GM12878 (cell line): ENCODE measurements at places on chromosomes 3 and 15. TPM values are rescaled to one million over a fixed set of nuclear protein-coding genes. Genes with fewer than 3 reads are reported as not detected.

Gene MST1R
- 1.3 and 2.2 TPM in 2 replicates for polyA plus RNA-seq

Gene PRR20G
- not detected in 2 replicates for polyA plus RNA-seq

Gene KNG1
- polyA plus RNA-seq = not detected in 2 replicates

Gene ARHGAP11A
- 35.0 and 42.4 TPM in 2 replicates for polyA plus RNA-seq

Gene GOLGA8N
- 0.23 TPM in 1 of 2 replicates, not detected in the other for polyA plus RNA-seq

Gene ATP8B4
- 0.48 and 0.62 TPM in 2 replicates for polyA plus RNA-seq

Gene CGGBP1
- polyA plus RNA-seq = 59.2 and 65.5 TPM in 2 replicates

Gene CILP
- polyA plus RNA-seq = 0.04 TPM in 1 of 2 replicates, not detected in the other

Gene CCR9
- polyA plus RNA-seq = 0.73 and 0.77 TPM in 2 replicates

Gene C3orf70
- not detected in 2 replicates for polyA plus RNA-seq

GRCh38 chr3:464255-464654 is 267.7 kb downstream of the CHL1 start:
- no peaks in the 10 kb centered on the region for H3K36me3 ChIP-seq
- H3K4me1 ChIP-seq = peaks cover 12% of the 10 kb centered on the region
- no peaks in the 10 kb centered on the region for H3K27me3 ChIP-seq
- no peak for DNase-seq
- H3K4me3 ChIP-seq = no peak overlapping the region

DNA sequence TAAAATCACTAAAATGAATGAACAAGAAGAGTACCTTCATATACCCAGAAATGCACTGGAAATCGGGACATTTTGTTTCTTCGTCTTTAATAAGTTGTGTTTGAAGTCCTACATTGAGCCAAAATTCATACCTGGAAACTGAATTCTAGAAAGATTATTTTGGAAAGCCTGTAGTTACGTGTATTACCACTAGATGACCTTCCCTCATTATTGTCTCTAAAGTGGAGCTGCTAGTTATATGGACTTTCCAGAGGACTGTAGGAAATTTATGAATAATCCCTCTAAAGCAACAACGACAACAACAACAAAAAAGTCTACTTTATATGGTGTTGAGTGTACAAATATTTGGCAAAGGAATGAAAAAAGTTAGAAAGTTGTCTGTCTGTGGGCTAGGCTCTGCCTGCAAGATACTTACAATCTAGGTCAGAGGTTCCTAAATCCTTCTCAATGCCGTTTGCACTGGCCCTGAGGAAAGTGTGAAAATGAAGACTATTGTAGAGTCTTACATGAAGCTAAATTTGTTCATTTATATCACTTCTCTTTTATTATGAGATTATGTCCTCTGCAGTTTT is 234.8 kb upstream of the NR2E3 start:
- H3K27ac ChIP-seq = no peak overlapping the region
- DNase-seq = no peak
- no peaks in the 10 kb centered on the region for H3K27me3 ChIP-seq
- no peak overlapping the region for H3K4me3 ChIP-seq

DNA sequence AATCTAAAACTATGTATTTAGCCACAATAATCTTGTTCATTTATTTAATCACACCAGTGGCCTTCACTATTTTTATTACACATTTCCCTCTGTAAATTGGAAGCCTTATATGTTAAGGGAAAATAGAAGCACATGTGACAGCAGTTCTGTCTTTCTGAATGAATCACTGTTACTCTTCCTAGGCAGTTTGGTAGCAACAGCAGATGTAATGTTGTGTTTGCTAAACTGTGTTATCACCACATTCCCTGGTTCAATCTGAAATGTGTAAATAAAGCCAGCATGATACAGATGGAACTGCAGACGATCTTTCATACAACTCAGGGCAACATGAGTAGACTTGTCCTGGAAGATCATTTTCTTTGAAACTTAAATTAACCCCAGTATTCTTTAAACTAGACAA is 220.1 kb downstream of the MCTP2 start:
- no peak overlapping the region for H3K4me3 ChIP-seq
- no peaks in the 10 kb centered on the region for H3K4me1 ChIP-seq
- no peaks in the 10 kb centered on the region for H3K36me3 ChIP-seq
- DNase-seq = no peak

GRCh38 chr3:55718074-55718473 is 231.0 kb upstream of the WNT5A start:
- no peak for DNase-seq
- H3K27ac ChIP-seq = no peak overlapping the region
- H3K36me3 ChIP-seq = no peaks in the 10 kb centered on the region
- H3K4me3 ChIP-seq = no peak overlapping the region

GRCh38 chr3:113966172-113966571 is 18.4 kb downstream of the ZDHHC23 start:
- no peaks in the 10 kb centered on the region for H3K36me3 ChIP-seq
- DNase-seq = no peak
- H3K27me3 ChIP-seq = no peaks in the 10 kb centered on the region
- H3K27ac ChIP-seq = no peak overlapping the region

- H3K4me1 ChIP-seq = no peaks in the 10 kb centered on the region
- H3K27me3 ChIP-seq = no peaks in the 10 kb centered on the region
- no peak overlapping the region for H3K4me3 ChIP-seq
Observed at GRCh38 chr3:78613421-78613879, 1154.3 kb downstream of the ROBO1 start.

GRCh38 chr15:76065793-76066192 is 6.0 kb downstream of the TMEM266 start:
- no peak overlapping the region for H3K27ac ChIP-seq
- no peaks in the 10 kb centered on the region for H3K4me1 ChIP-seq
- H3K27me3 ChIP-seq = no peaks in the 10 kb centered on the region; the same call in 1 of the 2 replicates
- H3K4me3 ChIP-seq = no peak overlapping the region
- H3K36me3 ChIP-seq = no peaks in the 10 kb centered on the region
- DNase-seq = no peak

DNA sequence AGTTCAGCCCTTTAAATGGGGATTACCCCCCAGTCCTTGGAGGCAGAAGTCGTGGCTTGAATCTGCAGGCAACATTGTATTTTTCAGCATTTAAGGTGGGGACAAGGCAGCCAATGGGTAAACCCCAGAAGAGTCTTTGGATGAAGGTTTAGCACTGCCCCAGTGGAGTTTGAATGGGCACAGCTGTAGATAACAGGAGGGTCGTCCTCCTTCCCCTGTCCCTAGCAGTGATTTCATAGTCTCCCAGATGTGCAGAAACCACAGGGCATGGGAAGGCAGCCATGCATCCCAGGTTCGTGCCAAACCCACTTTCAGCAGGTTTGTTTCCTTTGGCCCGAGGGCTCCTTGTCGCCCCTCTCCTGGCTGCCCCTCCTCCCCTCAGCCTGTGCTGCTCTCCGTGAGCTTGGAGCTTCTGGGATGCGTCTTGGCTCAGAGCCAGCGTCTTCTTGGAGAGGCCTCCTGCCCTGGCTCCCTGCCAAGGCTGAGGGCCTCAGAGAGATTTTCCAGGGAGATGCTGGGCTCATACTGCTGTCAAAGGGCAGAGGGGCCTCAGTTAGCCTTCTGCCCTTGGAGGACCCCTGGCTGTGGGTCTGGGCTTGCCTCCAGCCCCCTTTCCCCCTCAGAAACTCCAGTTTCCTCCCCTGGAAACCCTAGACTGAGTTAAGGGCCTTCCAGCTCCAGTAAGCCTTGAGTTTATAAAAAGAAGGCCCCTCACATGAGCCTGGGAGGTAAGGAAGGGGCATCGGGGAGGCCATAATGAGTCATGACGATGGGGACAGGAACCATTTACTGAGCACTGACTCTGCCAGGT is 48.9 kb upstream of the POLG start:
- DNase-seq = no peak
- H3K36me3 ChIP-seq = no peaks in the 10 kb centered on the region
- no peak overlapping the region for H3K4me3 ChIP-seq
- H3K27me3 ChIP-seq = peaks cover 14% of the 10 kb centered on the region; the same call in 1 of the 2 replicates
- no peaks in the 10 kb centered on the region for H3K4me1 ChIP-seq

DNA sequence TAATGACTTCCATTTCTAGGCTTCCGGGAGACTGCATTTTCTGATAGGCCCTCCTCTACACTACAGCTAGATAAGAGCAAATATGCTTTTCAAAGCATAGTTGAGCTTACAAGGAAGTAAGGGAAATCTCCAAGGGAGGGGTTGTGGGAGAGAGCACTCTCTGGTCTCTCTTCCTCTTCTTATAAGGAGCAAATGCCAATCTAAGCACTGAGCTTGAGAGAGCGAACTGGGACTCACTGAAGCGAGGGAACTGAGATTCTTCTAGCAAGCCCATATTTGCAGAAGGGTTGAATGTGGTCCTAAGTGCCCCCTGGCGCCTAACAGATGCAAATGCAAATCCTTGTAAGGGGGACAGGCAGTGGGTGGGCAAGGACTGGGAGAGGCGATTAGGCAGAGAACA is 164.8 kb downstream of the ERC2 start:
- DNase-seq = peak; percentile 35
- no peaks in the 10 kb centered on the region for H3K27me3 ChIP-seq
- H3K4me3 ChIP-seq = no peak overlapping the region
- no peaks in the 10 kb centered on the region for H3K4me1 ChIP-seq
- H3K27ac ChIP-seq = no peak overlapping the region
- no peaks in the 10 kb centered on the region for H3K36me3 ChIP-seq

- no peaks in the 10 kb centered on the region for H3K36me3 ChIP-seq
- no peak overlapping the region for H3K4me3 ChIP-seq
- peaks cover 5% of the 10 kb centered on the region for H3K4me1 ChIP-seq
- no peak for DNase-seq
- H3K27ac ChIP-seq = no peak overlapping the region
- H3K27me3 ChIP-seq = no peaks in the 10 kb centered on the region
Observed at GRCh38 chr15:75460646-75461045, 9.2 kb upstream of the SIN3A start.

GRCh38 chr3:135927155-135927554 is 38.4 kb upstream of the PPP2R3A start:
- H3K4me1 ChIP-seq = no peaks in the 10 kb centered on the region
- H3K27me3 ChIP-seq = no peaks in the 10 kb centered on the region; the same call in 1 of the 2 replicates
- no peaks in the 10 kb centered on the region for H3K36me3 ChIP-seq
- no peak overlapping the region for H3K27ac ChIP-seq

DNA sequence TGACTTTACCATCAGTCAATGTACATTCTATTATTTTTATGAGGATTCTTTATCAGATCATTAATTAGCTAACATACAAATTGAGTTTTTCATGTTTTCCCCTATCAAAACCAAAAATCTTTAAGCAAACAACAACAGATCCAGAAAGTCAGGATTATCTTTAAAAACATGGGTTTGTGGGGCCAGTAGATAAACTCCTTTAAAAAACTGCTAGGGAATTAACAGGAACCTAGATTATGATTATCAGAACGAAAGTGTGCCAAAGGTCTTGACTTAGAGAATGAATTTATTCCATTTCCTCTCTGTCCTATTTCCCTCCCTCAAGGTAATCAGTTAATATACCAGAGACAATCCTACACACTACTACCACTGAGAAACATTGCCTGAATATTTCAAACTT is 13.2 kb upstream of the CCDC13 start:
- no peak for DNase-seq
- H3K27me3 ChIP-seq = no peaks in the 10 kb centered on the region
- H3K4me3 ChIP-seq = no peak overlapping the region
- H3K27ac ChIP-seq = no peak overlapping the region
